ENCODE measurements at places on chromosomes 1 and 21.

GRCh38 chr1:9059891-9060744, 9.3 kb downstream of the SLC2A5 start:
- DNase-seq: no peak

GRCh38 chr1:200314085-200314750, 95.6 kb downstream of the ZNF281 start:
- DNase-seq: no peak

- DNase-seq: no peak
These were observed 15.7 kb upstream of the DMRTA2 start for GRCh38 chr1:50438945-50439344.

DNA sequence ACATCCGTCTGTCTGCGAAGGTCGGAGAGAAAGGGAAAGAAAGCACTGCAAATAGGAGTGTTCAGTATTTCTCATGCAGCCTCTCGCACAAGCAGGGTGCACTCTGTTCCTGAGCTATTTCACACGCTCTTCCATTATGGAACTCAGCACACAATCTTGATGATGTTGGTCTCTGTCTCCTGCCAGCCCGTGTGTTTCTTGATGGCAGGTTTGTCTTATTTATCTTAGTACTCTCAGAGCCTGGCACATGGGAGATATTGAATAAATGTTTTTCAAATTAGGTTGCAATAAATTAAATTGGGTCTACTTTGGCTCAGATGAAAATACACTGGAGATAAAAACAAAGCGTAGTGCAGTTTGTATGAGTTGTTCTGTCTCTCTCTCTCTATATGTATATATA, 134.9 kb upstream of the ETS2 start:
- DNase-seq: no peak

GRCh38 chr1:11281518-11282331, 8.7 kb downstream of the UBIAD1 start:
- DNase-seq: no peak

DNA sequence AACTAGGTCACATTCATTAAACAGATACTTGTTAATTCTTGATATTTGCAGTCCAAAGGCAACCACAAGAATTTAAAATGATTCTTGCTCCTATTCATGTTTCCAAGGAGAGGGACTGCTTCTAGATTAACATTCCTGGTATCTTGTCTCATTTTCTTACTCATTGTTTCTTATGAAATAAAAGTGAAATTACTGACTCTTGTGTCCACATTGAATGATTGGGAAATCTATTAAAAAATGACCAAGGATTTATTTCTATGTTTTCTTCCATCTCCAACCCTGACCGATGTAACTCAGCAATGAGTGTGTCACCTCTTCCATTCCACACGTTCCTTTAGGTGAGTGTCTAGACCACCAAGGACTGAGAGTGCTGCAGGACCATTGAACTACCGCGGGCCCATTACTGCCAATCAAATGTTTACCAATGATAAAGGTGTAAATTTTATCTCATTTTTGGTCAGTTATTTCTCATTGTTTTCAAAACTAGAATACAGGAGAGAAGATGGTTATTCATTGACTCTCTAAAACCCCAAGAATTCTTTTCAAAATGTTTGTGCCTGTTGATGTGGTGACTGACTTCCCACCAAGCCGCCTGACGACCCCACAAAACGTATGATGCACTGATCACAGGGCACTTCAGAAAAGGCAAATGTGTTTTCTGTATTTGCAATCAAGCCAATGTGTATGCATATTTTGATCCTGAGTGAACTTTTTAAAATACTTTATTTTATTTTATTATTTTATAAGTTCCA, 414.6 kb upstream of the PTBP2 start:
- no peak for DNase-seq

DNA sequence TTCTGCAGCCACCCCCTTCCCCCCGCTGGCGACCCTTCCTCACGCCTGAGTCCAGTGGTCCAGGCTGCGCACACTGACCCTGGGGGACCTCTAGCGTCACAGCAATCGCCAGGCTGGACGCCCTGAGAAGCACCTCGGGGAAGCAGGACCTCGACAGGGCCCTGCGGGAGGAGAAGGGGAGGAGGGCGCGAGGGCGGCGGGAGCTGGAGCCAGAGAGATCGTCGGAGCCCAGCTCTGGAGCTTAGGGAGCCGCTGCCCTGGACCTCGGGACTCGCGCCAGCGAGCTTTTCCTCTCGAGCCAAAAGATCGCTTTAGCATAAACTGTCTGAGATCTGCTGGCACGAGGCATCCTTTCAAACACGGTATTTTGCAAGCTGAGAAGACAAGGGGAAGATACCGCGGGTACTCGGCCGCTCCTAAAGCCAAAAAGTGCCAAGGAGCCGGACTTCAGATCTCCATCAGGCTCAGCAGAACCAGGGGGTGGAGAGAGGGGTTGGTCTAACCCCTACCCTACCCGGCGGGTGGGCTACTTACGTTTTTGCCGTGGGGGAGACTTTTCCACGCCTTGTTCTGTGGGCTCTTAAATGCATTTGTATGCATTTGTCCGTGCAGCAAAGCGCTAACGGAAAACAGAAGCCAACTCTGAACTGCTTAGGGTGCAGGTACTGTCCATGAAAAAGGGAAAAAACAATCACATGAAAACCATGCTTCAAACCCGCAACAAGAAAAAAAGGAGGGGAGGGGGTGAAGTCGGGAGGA, 586 bp downstream of the COL24A1 start:
- peak; percentile 27 for DNase-seq

- no peak for DNase-seq
These were observed 247.9 kb downstream of the ADGRL2 start for GRCh38 chr1:82048596-82048995.

GRCh38 chr21:46001821-46002681, 20.5 kb downstream of the COL6A1 start:
- no peak for DNase-seq

GRCh38 chr1:209607102-209607794, 23.7 kb downstream of the CAMK1G start:
- no peak for DNase-seq

DNA sequence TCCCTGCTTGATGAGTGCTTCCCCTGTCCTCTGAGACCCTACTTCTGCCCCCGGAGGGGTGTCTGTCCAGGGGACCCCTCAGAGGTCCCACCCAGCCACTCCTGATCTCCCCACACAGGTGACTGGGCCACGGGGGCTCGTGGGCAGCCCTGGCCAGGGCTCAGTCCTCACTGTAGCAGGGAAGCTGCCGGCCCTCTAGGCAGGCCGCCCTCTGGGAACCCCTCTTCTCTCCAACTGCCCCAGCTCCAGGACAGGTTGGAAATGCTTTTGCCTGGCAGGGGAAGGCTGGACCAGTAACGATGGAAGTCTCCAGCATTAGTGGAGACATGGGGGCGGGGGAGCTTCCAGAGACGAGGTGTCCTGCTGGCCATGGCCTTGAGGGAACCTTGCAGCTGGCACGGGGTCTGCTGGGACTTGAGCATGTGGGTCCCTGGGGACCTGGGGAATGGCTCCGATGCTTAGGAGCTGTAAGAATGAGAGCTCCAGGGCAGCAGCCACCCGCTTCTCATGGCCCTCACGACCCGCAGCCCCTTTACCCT, 3.1 kb upstream of the FNDC10 start:
- DNase-seq: no peak

GRCh38 chr1:71428029-71428428, 347.2 kb upstream of the ZRANB2 start:
- DNase-seq: no peak

GRCh38 chr1:156813750-156814570, 2.7 kb downstream of the SH2D2A start:
- no peak for DNase-seq

DNA sequence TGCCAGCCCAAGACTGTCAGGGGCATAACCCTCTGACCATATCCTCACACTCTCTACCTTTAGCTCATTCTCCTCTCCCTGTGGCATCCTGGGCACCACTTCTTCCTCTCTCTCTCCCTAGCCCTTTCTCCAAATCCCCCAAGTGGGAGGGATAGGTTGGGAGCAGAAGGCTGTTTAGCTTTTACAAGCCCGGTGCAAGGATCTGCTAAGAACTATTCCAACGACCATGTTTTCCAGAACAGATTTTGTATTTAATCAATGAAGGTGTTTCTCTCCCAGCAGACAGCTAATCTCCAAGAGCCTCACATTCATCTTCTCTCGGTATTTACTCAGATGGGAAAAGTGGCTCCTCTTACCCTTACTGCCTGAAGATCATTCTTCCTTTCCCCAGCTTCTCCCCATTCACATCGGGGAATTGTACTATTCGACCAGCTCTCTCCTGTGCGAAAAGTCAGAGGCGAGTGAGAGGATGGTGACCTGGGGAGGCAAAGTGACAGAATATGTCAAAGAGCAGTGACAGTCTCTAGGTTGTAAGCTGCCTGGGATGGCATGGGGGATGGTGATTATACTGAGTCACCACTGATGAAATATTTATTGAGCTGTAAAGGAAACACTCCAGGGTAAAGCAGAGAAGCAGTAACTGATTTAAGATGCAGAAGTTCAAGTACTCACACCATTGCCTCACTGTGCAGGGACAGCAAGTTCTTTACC, 47.0 kb upstream of the RBM15 start:
- no peak for DNase-seq

- DNase-seq: no peak
These were observed 72.3 kb downstream of the SIPA1L2 start for GRCh38 chr1:232557502-232558191.

GRCh38 chr21:33449616-33450015, 30.2 kb downstream of the TMEM50B start:
- no peak for DNase-seq

DNA sequence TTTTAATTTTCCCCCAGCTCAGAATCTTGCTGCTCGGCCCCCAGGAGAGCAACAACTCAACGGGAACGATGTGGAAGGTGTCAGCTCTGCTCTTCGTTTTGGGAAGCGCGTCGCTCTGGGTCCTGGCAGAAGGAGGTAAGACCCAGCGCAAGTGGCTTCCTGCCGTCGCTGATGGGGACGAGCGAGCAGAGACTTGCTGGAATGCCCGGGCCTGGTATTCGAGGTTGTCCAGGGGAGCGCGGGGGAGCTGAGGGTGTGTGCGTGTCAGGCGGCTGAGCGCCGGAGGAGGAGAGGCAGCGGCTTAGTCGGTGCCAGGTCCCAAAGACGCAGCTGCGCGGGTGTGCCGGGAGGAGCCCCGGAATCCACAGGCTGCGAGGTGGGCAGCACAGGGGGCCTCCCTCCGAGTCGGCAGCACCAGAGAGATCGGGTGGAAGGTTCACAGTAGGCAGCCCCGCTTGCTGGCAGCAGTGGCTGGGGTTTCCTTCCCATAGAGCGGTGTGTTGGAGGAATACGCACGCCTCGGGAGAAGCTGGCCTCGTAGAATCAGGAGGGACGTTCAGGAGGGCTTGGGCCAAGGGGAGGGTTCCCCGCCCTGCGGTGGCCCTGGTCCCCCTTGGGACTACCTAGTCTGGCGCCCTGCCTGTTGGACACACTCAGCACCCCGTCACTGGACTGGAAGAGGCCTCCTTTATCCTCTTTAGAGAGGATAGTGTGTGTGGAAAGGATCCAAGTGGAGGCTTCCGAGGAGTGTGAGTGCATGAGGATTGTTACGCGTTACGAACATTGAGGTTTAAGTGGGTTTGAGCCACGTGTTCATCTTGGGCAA, 547 bp downstream of the PDPN start:
- peak; percentile 50 for DNase-seq

- DNase-seq: no peak
These were observed 85.5 kb downstream of the PLPPR5 start for GRCh38 chr1:98919211-98919610.

- no peak for DNase-seq
These were observed at the start of gene ASTN1 for GRCh38 chr1:177164380-177165068. ASTN1 (minus strand) TSS chr1:177164712; CDS start chr1:177164676, 36 bp downstream.

DNA sequence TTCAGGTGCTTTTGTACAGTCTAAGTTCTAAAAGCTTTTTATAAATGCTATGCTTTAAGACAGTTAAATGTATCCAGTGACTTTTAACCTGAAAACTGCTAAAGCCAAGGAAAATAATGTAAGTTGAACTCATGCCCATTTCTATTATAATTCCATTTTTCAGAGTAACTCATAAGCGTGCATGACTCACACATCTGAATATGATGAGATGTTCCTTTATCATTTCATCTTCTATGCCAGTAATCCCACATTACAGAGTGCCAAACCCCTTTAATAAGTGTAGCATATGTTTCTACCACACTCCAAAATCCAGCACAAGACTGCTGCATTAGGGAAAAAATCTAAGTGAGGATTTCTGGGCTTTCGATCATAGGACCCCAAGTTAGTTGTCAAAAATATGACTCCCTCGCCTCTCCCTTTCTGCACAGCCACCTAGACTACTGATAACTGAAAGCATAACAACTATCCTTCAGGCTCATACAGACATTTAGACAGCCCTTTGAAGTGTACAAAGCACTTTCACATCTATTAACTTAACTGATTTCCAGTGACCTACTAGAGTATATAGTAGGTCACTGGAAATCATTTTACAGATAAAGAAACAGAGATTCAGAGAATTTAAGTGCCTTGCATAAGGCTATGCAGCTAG, 45.3 kb downstream of the JAK1 start:
- DNase-seq: no peak

GRCh38 chr1:226148121-226148648, 38.4 kb downstream of the ACBD3 start:
- DNase-seq: no peak

GRCh38 chr1:94335950-94336349, 82.2 kb upstream of the ABCD3 start:
- peak; percentile 64 for DNase-seq

DNA sequence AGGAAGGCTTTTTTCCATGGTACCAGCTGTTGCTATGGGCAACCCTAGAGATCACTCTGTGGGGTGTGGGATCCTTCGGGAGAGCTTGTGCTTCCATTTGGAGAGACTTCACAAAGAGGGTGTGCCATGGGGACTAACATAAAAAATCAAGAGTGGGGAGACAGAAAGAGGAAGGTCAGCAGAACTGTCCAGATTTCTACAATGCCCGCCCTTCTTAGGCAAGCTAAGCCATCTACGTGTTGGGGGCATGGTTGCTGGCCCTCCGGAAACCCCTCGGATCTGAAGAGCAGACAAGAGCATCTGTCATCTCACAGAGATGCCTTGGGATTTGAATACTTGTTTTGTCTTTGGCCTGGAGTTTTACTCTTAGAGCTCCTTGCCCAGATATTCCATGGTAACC, 83.9 kb upstream of the ZNF648 start:
- DNase-seq: no peak

- DNase-seq: no peak
These were observed 65.2 kb downstream of the AGPAT3 start for GRCh38 chr21:43930074-43930847.

DNA sequence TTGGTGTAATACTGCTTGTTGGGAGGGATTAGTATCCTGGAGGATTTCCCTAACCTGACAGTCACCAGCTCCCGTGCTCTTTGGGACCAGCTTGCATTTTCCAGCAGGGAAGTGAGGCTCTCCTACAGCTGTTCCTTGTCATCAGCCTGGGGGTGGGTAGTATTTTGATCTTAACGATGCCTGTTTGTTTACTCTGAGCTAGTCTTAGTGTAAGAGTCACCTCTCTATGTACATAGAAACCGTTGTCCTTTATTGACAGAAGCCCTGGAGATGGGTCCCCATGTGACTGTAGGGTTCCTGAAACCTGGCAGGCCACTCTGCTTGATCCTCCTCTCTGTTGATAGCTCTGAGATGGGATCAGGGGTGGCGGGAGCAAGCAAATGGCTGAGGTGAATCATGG, 58.0 kb downstream of the ACP6 start:
- no peak for DNase-seq
